ENCODE measurements at places on chromosomes 1 and 21.
A peak's percentile ranks its signal among the peaks of the same experiment; 100 is the strongest.

GRCh38 chr1:7658099-7658498 is 113.0 kb upstream of the VAMP3 start:
- DNase-seq: no peak

DNA sequence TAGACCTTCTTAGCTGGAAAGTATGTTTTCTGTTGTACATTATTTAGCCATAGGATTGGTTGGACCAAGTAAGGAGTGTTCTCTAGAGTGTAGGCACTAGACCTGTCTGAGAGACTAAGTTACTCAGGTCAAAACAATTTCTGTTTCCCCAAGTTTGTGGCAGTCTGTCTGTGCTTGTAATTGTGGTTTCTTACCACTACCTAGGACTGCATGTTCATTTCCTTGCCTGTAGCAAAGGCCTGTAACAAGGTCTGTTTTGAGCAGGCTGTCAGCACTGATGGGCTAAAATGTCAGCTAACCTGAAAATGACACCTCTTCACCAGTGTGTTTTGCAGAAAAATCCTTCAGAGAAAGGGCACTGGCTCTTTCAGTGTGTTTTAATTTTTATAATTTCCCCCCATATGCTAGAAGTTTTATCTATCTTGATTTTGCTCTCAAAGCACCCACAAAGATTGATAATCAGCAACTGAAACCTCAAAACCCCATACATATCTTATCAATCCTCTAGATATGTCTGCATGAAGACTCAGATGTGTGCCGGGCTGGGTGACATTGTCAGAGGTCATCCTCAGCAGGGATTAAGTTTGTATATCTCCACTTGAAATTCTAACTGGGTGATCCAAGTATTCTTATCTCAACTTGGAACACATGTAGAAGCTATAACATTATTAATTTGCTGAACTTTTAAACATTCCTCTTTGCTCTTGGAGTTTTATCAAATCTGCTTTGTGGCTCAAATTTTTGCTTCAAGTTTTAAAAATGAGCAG is 50.7 kb upstream of the ST6GALNAC3 start:
- no peak for DNase-seq

- DNase-seq: peak; percentile 32
Measured at GRCh38 chr1:4172644-4173599, 272.9 kb upstream of the C1orf174 start.

DNA sequence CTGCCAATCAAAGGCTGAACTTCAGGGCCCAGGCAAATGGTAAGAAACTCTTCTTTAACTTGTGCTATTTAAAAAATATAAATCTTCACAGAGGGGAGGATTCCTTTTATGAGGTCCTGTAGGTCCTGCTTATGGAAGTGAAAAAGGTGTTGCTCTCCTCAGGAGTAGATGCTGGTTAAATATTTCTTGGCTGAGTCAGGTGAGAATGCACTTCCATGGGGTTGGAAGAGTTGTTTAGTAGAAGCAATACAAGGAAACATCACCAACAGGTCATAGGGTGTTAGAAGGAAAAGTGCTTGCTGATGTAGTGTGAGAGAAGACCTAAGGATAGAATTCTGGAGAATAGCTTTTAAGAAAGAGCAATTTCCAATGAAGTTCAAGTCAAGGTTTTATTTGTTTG is 42.2 kb upstream of the ATP1A1 start:
- DNase-seq: no peak
